ENCODE measurements at places on chromosomes 7 and 10. TPM values are rescaled to one million over a fixed set of nuclear protein-coding genes. Genes with fewer than 3 reads are reported as not detected.

DNA sequence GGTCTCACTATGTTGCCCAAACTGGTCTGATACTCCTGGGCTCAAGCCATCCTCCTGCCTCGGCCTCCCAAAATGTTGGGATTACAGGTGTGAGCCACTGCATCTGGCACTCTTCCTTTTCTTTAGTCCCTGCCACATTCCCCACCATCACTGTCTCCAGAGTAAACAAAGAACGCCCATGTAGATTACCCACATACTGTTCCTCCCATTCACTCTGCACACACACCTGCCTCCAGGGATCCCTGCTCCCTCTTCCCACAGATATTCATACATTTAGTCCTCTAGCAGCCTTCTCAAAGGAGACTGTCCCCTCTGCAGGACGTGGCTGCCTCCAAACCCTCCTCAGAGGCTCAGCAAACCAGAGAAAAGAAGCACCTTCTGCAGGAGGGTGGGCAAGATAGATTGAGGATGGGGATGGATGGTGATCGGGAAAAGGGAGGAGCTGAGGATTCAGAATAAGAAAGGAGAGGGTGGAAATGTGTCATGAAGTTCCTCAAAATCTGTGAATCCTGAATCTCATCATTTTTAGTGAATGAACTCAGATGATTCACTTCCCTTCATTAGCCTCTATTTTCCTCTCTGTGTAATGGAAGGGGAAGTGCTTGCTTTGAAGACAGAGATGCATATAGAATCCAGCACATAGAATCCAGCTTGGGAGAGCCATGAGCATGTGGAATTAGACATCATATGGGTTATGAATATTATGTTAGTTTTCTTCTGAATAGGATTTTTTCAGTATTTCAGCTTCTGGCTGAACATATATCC is 5.5 kb upstream of the PLAU start:
- no peak for DNase-seq

DNA sequence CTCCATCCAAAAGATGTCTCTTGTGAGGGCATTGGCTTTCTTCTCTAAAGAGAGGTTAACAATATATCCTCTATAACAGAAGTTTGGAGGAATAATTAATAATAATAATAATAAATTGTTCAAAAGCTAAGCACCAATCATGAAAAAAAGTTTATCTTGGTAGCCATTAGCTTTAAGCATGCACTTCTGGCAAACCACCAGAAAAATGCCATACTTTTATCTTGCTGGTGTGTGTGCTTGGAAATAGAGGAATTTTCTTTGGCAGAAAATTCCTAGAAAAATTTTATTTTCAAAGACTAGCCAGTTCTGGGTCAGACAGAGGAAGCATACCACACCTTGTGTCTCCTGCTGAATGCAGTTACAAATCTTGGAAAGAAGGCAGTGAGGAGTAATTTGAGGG is 52.5 kb upstream of the NPY start:
- DNase-seq, result no peak

DNA sequence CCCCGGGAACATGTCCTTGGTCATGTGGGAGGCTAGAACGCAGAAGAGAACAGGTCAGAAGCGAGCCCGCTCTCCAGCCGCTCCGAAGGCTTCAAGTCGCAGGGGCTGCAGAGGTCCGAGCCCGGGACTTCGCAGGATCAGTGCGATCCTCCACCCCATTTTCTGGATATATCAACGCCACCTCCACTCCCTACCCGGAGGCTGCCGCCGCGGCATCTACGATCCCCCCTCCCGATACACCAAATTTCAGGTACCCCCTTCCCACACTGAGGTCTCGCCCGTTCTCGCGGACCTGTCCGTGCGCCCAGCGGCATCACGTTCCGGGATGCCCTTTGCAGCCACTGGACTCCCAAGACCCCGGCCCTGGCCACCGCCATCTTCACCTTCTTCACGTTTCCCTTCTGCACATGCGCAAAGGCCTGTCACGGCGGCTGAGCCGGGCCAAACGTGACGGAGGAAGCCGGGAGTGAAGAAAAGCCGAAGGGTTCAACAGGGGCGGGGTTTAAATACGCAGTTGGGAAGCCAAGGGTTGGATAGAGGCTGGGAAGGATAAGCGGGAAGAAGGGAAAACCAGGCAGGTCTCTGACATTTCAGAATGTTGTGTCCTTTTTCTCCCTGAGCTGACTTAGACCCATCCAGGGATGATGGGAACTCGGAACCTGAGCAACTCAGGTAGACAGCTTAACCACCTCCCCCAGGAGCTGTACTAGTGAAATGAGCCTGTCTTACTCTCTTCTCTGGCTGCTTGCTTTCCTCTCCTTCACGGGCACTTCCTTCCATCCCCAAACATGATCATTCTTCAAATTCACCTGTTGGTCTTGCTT is at the start of gene NDUFB8:
TSS of gene NDUFB8 (minus strand) at position 397 of the 824 bp plus-strand sequence. CDS start at position 377, 20 bp downstream.
- DNase-seq, result peak; percentile 82

DNA sequence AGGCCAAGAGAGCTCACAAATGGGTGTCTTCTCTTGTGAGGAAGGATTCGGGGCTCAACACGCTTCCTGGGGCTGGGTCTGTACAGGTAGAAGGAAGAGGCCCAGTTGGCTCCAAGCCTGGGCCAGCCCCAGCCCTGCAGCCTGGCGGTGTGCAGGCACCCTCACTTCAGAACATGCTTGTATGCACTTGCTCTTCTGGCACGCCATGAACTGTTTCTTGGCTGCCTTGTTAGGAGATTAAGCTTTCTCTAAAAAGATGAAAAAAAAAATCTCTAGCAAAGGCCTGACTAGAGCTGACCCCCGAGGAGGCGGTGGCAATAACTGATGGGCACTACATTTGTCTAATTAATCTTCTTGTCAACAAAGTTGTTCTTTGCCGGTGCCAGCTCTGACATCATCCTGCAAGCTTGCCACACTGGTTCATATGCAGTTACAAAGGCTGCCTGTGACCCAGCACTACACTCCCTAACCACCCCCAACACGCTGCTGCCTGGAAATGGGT is 94.7 kb downstream of the WDR11 start:
- DNase-seq, result no peak

- DNase-seq, result no peak
These were observed 817 bp upstream of the IL15RA start for GRCh38 chr10:5978230-5978489.

- DNase-seq, result no peak
These were observed 27.7 kb downstream of the NCAPG2 start for GRCh38 chr7:158676906-158677305.

GRCh38 chr7:36507475-36508440 is 118.1 kb downstream of the ANLN start:
- DNase-seq, result no peak

DNA sequence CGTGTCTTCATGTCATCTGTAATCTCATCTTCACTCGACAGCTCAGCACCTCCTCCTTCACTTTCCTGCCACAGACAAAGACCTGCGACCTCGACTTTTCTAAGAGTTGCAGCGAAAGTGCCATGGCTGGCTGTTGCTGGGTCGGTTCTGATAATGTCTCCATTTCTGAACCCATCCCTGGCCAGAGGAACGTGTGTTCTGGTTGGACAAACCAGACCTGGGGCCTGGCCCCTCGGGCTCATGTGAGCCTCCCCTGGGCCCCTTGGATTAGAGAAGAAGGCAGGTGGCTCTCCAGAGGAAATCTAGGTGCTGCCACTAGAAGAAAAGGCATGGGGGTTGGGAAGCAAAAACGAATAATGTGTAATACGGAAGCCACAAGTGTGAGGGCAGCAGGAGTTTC is 273.7 kb downstream of the GLRX3 start:
- DNase-seq, result no peak

DNA sequence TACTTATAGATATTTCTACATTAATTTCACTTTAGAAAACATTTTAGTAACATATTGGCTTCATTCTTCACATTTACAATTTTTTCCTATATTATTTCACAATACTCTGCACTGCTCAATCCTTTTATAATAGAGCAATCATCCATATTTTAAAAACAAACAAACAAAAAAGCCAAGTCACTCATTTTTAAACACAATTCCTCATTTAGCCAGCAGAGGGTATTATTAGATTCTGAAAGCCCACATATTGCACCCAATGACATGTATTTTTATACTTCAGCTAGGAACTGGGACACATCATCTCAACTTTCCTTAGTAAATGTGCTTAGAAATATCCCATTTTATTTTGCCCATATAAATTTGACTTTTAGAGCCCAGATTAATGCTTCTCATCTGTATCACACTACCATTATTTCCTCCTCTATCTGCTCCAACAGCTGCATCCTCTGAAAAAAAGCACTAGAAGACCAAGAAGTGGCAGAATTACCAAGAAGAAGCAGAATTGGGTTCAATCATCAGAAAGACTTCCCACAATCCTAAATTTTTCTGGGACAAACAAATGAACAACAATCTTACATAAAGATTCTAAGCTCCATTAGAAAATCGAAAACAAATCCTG is 29.5 kb downstream of the CTNNA3 start:
- DNase-seq, result peak; percentile 47

DNA sequence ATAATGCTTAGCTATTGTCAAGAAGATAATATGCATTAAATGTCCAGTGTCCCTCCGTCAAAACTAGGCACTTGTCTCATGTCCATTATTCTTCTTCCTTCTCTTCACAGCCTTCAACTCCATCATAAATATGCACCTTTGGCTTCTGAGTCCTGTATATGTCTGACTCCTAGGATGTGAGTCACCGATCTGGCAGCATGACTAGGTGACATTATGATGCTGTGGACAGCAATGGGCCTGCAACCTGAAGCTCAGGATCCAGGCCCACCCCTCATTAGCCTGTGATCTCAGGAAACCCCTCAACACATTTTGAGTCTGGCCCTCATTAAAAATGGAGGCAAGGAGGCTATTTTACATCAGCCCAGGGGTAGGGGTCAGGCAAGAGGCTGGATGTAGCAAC is 362.5 kb upstream of the ZMIZ1 start:
- peak; percentile 6 for DNase-seq

GRCh38 chr7:37201003-37201875 is 247.4 kb downstream of the ELMO1 start:
- DNase-seq, result peak; percentile 79

GRCh38 chr10:23472181-23472580 is 33.3 kb downstream of the OTUD1 start:
- DNase-seq, result no peak

DNA sequence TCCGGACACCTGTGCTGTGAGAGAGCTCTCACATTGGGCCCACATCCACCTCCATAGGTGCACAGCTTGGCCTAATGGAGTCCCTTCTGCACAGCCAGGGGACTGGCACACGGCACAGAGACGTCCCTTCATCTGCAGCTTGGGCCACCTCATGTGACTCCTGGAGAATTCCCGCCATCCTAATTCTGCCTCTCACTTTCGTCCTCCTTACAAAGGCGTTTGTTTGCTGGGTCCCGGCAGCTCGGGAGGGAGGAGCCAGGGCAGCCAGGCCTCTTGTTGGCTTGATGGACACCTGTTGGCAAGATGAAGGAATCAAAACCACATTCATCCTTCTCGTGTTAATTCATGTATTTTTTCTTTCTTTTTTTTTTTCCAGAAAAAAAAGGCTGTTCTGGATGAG is 30.7 kb upstream of the TTYH3 start:
- DNase-seq, result no peak

The ANAPC16 gene
- total RNA-seq, result 97.0 TPM

The ZNF239 gene
- total RNA-seq, result 16.4 TPM

The CREB5 gene
- 40.5 TPM for total RNA-seq

The FAM204A gene
- total RNA-seq, result 103 TPM

The FFAR4 gene
- not detected for total RNA-seq

The OGDHL gene
- total RNA-seq, result 0.22 TPM
